Stimulated activated CD4-positive, alpha-beta T cell treated with anti-CD3 and anti-CD28 coated beads, Interleukin-15, amount 100 ng/mL, for 48 hours (primary cell): ENCODE measurements at places on chromosomes 4 and X.

DNA sequence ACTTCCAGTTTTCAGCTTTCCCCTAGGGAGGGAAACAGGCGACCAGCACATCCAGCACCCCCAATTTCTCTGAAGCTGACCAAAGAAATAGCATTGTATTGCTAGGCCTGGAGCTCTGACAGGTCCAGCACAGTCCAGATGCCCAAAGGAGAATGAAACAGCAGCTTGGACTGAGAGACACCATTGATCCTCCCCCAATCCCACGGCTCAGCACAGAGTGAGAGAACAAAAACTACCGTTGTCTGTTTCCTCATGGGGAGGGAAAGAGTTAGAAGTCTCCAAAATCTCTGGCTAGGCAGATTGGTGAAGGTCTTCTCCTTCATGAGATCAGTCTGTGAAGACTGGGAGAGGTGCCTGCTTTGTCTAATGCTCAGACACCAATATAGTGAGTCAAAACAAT lies 8.6 kb downstream of the TCEAL7 start:
- DNase-seq, result no peak

DNA sequence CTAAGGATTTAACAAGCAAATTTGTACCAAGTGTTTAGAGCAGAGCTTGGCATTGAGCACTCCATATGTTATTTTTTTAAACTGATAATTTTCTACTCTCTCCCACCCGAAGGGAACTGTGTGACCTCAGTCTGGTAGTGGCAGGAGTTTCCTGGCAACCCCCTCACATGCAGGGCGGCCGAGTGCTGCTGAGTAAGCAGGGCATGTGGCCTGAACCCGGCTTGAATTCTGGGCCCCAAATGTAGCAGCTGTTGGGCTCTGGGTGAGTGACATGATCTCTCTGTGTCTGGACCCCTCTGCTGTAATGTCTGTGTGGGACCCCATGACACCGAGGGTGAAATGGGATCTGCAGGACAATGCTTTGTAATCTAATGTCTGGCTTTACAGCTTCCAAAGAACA lies 13.6 kb upstream of the C4orf50 start:
- no peak for DNase-seq

GRCh38 chr4:185341841-185342240 lies 53.9 kb downstream of the LRP2BP start:
- no peak for DNase-seq

DNA sequence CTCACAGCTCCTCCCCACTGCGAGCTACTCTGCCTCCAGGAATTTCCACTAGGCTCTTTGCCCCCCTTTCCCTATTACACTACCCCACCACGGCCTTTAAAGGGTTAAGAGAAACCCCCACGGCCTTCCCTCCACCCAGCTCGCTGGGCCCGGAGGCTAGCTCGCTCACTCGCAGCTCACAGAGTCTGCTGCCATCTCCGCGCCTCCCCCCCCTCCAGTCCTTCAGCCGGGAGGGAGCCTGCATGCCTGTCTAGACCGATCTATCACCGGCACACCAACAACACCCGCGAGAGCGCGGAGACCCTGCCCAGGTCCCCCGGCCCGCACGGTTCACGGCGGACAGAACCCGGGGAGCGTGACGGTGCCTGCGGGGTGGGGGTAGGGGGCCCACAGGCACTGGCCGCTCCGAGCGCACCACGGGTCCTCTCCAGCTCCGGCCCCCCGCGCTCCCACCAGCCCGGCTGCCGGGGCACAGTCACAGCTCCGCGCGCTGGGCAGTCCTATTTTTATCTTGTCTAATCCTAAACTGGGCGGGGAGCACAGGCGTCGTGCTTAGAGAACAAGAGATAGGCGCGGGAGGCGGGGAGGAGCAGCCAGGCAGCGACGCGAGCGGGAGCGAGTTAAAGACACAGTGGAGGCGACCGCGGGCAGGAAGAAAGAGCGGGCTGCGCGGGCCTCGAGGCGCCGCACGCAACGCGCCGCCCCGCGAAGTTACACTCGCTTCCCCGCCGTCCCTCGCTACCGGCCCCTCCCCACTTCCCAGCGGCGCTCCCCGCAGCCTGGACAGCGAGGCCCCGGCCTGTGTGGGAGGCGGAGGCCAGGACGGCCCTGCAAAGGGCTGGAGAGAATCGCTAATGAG lies 3.5 kb downstream of the BCOR start:
- DNase-seq, result no peak

DNA sequence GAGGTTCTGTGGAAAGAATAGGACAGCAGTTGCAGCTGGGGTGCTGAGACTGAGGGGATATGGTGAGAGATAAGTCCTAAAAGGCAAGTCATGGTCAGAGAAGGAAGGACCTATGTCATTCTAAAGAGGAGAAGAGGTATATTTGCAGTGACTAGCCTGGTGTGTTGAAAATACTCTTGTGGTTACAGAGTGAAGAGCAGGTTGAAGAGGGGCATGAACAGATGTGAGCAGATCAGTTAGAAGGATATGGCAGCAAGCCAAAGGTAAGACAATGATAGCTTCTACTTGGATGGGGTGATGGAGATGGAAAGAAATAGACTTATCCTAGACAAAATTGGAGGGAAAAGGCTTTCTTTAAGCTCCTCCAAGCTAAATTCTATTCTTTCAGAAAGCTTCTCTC lies 469.8 kb upstream of the CPEB2 start:
- DNase-seq, result no peak

GRCh38 chr4:100017637-100018310 lies 67.7 kb upstream of the H2AZ1 start:
- DNase-seq, result no peak

DNA sequence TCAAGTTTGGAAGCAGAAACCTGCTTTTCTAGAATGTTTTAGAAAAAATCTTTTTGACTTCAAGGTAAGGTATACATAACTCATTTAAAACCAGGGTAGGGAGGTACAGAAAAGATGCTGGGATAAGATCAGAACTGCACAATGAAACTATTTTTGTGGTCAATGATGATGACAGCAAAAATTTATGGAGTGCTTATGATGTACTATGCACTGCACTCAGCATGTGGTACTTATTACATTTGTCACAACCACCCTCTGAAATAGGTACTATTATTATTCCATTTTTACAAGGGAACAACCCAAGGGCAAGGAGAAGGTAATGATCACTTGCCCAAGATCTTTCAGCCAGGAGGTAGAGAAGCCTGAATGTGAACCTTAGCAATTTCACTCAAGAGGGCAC lies 8.0 kb downstream of the GPM6B start:
- DNase-seq, result no peak

DNA sequence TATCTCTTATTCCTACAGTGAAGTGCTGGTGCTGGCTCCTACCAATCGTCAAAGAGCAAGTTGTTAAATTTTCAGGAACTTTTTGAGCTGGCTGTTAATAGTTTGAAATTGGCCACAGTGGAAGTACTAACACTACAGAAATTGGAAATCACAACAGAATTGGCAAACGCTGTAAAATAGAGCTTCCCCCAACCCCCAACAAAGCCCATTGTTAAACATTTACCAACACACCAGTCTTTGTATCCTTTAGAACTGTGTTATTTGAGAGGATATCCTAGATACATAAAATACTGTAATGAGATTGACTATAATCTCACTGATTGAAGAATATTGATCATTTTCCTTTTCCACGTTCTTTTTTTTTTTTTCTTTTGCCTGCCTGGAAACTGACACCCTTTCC lies 37.4 kb downstream of the FAM241A start:
- DNase-seq, result no peak

DNA sequence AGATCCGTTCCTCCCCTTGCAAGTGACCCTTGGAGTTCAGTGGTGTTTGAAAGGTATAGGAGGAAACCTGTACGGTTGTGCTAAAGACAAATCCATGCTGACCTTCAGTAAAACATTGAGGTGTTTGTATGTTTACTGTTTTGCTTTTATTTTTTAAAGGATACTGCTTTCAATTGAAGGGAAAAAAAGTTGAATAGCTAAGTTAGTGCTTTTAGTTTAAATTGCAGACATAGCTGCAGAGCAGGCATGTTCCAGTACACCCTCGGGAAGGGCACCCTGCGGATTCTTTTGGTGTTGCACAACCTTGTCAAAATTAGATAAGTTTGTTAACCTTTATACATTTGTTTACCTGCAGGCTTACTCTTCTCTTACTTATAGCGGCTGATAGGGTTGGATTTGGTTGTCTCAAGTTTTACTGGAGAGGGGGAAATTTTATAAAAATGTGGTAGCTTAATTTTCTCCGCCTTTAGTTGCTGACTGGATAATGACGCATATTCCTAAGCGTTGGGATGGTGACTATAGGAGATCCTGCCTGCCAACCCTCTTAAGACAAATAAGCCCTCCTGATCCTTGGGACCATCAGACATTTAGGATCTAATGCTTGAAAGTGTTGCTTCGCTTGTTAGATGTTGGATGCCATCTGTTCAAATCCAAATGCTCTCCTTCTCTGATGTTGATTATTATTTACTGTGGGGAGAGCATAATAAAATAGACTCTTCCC lies 2.0 kb downstream of the RAPGEF2 start:
- DNase-seq, result no peak

DNA sequence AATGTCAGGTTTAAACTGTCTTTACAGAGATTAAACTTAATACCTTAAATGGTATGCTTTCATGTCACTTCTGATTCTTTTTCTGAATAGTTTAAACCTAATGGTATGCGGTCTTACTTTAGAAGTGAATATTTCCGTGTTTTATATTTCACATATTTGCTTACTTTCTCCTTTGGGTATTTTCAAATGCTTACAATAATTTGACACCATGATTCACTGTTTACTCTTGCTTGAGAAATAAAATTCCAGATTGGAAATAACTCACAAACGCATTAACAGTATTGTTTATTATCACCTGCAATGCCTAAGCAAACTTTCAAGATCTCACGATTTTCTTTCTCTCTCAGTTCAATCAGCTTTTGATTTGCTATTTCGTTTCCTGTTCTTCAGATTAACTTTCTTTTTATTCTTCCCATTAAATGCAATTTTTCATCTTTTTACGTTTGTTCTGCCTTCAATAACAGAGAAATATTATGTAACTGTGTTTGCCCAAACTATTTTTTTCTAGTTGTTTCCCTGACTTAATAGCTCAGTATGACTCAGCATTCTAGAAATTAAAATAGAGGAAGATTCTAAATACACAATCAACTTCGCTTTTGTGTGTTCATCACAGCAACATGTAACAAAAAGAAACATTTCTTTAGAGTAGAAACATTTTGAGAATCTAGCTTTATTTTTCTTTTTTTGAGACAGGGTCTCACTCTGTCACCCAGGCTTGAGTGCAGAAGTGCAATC lies 955.5 kb upstream of the PRKX start:
- DNase-seq, result no peak

- DNase-seq, result no peak
Observed at GRCh38 chr4:3384391-3384770, 57.4 kb upstream of the HGFAC start.

GRCh38 chr4:87281603-87282002 lies 41.1 kb downstream of the HSD17B13 start:
- DNase-seq, result no peak

DNA sequence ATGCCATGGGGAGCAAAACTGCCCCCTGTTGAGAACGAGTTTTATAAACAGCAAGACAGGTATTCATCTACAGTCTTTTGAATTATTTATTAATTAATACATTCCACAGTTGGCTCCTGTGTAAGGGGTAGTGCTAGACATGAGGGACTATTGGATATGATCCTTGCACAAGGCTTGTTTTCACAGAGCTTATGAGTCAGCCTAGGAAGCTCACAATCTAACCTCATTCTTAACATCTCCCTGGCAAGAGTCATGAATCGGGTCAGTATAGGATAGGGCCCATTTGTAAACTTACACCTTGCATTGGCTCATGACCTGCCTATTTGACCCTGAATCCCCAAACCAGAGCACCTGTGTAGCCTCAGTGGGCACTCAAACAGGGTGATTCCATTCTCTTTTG lies 209.1 kb upstream of the HCCS start:
- DNase-seq, result no peak

- DNase-seq, result no peak
Observed at GRCh38 chr4:89595125-89595789, 241.7 kb downstream of the SNCA start.

- no peak for DNase-seq
Observed at GRCh38 chrX:101171883-101172400, 47.6 kb upstream of the DRP2 start.

GRCh38 chr4:40737879-40738278 lies 11.9 kb upstream of the NSUN7 start:
- no peak for DNase-seq

DNA sequence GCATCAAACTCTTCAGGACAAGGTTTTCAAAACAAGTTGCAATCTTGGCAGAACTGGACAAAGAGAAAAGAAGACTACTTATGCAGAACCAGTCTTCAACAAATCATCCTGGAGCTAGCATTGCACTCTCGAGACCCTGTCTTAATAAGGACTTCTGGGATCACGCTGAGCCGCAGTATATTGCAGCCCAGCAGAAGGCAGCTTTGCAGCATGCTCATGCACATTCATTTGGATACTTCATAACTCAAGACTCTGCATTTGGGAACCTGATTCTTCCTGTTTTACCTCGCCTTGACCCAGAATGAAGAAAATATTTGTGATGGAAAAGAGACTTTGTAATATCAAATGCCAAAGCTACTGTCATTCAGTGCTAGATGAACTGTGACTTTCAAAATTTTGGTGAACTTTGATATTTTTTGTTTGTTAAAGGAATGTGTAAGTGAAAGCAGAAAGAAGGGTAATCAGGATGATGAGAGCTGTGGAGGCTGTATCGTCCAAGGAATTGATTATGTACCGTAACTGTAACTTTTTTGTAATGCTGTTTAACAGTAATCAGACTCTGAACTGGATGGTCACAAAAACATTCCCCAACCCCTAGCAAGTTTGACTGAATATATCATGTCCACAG lies 27.2 kb downstream of the HSPA4L start:
- DNase-seq, result no peak

DNA sequence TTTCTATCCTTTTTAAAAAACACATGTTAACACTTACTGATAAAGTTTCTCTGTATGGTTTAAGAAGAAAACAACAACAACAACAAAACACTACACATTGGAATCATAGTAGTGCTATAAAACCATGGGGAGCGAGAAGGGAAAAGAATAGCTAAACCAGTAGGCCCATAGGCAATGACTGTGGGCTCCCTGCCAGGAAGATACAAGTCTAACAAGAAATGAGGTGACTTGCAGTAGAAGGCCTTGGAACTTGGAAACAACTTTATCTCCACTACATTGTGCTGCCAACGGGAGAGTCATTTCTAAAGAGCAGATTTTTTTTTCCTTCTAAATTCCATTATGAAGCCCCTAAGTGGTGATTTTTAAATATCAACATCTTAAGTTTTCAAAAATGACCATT lies 78.0 kb downstream of the GPC4 start:
- no peak for DNase-seq

DNA sequence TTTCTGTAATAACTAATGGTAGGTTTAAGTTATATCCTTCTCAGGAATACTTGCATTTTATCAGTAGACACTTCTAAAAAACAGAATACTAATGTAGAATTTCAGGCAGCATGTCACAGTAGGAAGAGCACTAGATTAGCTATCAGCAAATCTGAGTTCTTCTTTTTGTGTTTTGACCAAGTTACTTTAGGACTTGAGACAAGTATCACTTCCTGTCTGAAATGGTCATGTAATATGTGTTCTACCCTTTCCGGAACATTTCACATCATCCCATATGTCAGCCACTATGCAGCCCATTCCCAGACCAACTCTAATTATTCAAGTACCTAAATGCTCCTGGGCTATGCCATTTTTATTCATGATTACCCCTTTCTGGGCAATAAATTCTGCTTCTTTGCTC lies 401.8 kb upstream of the RPS6KA3 start:
- no peak for DNase-seq

- DNase-seq, result no peak
Observed at GRCh38 chrX:40084471-40085101, 13.2 kb downstream of the BCOR start.
